T-cell (primary cell): ENCODE measurements at places on chromosomes 3 and 15. TPM values are rescaled to one million over a fixed set of nuclear protein-coding genes. Genes with fewer than 3 reads are reported as not detected.

LYZL4 gene
- total RNA-seq = not detected

TERC gene
- total RNA-seq = 10.3 TPM

UTS2B gene
- not detected for total RNA-seq

CAND2 gene
- 2.1 TPM for total RNA-seq

WDR73 gene
- 38.4 TPM for total RNA-seq

CNTN6 gene
- total RNA-seq = not detected

NEK10 gene
- 1.7 TPM for total RNA-seq

COL6A5 gene
- total RNA-seq = not detected

CPNE9 gene
- total RNA-seq = 0.26 TPM

CATSPER2 gene
- total RNA-seq = 7.2 TPM

RASGRP1 gene
- total RNA-seq = 131 TPM

HAPLN3 gene
- 172 TPM for total RNA-seq

ZMYND10 gene
- 2.9 TPM for total RNA-seq

NOX5 gene
- not detected for total RNA-seq

CCDC14 gene
- total RNA-seq = 27.0 TPM

SENP2 gene
- 33.1 TPM for total RNA-seq

CAMK2N2 gene
- total RNA-seq = 0.19 TPM

LTK gene
- total RNA-seq = 3.9 TPM

ADCY5 gene
- total RNA-seq = not detected

CALML4 gene
- total RNA-seq = 2.4 TPM

C3orf22 gene
- total RNA-seq = not detected

RAB6B gene
- 0.59 TPM for total RNA-seq

PLAAT1 gene
- total RNA-seq = not detected

VIPR1 gene
- total RNA-seq = 76.1 TPM

SLC51A gene
- total RNA-seq = not detected

PLSCR2 gene
- not detected for total RNA-seq

NRROS gene
- total RNA-seq = 15.6 TPM

ROPN1 gene
- total RNA-seq = not detected

IL5RA gene
- 0.60 TPM for total RNA-seq

SEMA5B gene
- total RNA-seq = not detected

SLC15A2 gene
- 1.8 TPM for total RNA-seq

HTR3E gene
- total RNA-seq = not detected

FBXW12 gene
- not detected for total RNA-seq

MST1 gene
- 16.1 TPM for total RNA-seq

TSPAN3 gene
- 21.5 TPM for total RNA-seq

MEX3B gene
- 1.6 TPM for total RNA-seq

IMPG2 gene
- 0.82 TPM for total RNA-seq

IRAK2 gene
- total RNA-seq = 2.9 TPM

ABI3BP gene
- 0.43 TPM for total RNA-seq

CCR1 gene
- total RNA-seq = 0.43 TPM

CDCP1 gene
- total RNA-seq = 0.44 TPM

HYPK gene
- 23.5 TPM for total RNA-seq

WDR82 gene
- 119 TPM for total RNA-seq

DYNLT2B gene
- 8.5 TPM for total RNA-seq

LXN gene
- 6.7 TPM for total RNA-seq

FBLN2 gene
- 2.6 TPM for total RNA-seq

ERICH6 gene
- 0.28 TPM for total RNA-seq
